ENCODE measurements at places on chromosomes 2 and 18. TPM values are rescaled to one million over a fixed set of nuclear protein-coding genes. Genes with fewer than 3 reads are reported as not detected.

The SLC19A3 gene
- total RNA-seq: 31.8 TPM

The CAPN14 gene
- total RNA-seq: 0.26 TPM

GRCh38 chr2:73896362-73897239 is 3.8 kb downstream of the ACTG2 start:
- H3K36me3 ChIP-seq: no peaks in the 10 kb centered on the region
- DNase-seq: no peak
- H3K4me3 ChIP-seq: no peak overlapping the region
- H3K4me1 ChIP-seq: peaks cover 10% of the 10 kb centered on the region
- H3K27me3 ChIP-seq: no peaks in the 10 kb centered on the region
- peak overlapping the region; percentile 18 for H3K27ac ChIP-seq

DNA sequence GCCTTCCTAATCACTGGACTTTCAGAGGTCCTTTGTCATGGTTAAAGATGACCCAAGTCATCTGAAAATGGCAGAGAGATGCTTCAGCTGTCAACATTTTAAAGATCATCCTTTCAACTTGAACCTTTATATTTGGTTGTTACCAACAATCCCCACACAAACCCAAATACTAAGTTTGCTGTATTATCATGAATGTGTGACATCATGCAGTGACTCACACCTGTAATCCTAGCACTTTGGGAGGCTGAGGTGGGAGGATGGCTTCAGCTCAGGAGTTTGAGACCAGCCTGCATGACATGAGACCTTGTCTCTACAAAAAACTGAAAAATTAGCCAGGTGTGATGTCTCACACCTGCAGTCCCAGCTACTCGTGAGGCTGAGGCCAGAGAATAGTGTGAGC is 55.2 kb upstream of the NRP2 start:
- no peaks in the 10 kb centered on the region for H3K36me3 ChIP-seq
- H3K4me3 ChIP-seq: no peak overlapping the region
- DNase-seq: no peak
- no peaks in the 10 kb centered on the region for H3K4me1 ChIP-seq

All from upper lobe of right lung (tissue), 1 donor.